Right atrium auricular region (tissue), 2 donors: ENCODE measurements at places on chromosomes 12 and 14.

- no peak for DNase-seq
These were observed 13.3 kb upstream of the BDKRB2 start for GRCh38 chr14:96191353-96191752.

DNA sequence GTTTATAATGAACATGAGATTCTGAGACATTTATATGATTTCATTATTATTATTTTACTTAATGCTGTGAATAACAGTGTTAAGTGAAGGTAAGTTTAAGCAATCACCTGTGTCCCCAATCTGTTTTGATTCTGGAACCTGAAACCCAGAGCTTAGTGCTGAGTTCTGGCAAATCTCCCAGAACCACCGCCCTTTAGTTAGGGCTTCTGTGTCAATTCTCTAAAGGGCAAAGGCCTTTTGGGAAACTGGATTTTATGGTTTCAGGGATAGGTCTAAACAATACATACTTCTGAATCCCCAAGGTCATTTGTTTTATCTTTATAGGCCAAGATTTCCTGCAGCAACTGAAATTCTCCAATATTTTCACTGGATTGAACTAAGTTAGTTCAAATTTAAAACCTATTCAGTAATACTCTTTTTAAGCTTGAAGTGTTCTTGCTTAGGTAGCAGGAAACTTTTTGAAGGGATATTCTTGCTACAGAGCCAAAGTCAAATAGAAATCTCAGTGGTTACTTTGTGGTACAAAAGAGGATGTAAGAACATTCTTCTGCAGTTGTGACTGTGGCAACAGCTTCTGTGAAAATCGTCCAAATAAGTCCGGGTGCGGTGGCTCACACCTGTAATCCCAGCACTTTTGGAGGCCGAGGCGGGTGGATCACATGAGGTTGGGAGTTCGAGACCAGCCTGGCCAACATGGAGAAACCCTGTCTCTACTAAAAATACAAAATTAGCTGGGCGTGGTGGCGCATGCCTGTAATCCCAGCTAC, 10.0 kb upstream of the PKP2 start:
- no peak for DNase-seq

DNA sequence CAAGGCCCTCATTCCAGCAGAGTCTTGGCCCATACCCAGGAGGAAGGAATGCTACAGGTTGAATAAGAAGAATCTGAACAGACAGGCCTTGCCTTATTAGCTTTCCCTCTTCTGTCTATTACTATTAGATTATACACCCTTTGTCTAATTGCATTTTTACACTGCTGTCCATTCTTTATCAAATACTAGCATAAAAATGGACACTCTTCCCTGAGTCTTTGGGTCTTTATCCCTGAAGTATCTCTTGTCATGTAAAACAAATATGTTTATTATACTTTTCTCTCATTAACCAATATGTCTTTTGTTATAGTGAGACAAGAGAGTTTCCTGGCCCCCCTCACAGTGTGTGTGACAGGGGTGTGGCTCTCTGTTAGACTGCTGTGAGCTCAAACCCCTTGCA, 897.4 kb upstream of the SEL1L start:
- DNase-seq = no peak

GRCh38 chr12:120925740-120926563, 21.8 kb upstream of the SPPL3 start:
- DNase-seq = no peak

- no peak for DNase-seq
These were observed 48.3 kb upstream of the PLEKHG6 start for GRCh38 chr12:6262211-6262610.

GRCh38 chr12:49825971-49826421, 2.2 kb downstream of the NCKAP5L start:
- DNase-seq = no peak

DNA sequence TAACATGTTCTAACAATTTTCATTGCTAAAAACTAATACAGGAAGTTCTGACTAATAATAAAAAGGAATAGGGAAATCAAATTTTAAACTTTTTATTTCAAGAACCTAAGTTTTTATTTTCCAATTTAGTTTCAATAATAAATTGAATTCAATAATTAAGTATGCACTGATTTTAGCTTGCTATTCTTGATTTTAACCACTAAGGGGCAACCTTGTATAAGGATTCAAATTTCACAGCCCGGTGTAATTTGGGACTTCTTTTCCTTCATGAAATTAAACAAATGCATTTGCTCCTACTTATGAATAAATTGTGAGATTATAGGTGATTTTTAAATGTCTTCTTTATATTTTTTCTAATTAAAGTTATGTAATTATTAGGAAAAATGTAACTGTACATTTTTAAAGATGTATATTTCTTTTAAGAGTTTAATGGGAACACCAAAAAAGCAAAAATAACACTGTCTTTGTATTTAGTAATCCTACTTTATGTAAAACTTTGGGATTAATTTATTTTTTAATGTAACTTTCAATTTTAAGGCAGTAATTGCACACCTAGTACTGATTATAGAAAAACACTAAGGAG, 241.4 kb upstream of the PDZRN4 start:
- no peak for DNase-seq

- no peak for DNase-seq
These were observed 1.3 kb upstream of the PLEKHG7 start for GRCh38 chr12:92701441-92701840.

- DNase-seq = no peak
These were observed 165.4 kb downstream of the FLRT2 start for GRCh38 chr14:85695300-85695699.

DNA sequence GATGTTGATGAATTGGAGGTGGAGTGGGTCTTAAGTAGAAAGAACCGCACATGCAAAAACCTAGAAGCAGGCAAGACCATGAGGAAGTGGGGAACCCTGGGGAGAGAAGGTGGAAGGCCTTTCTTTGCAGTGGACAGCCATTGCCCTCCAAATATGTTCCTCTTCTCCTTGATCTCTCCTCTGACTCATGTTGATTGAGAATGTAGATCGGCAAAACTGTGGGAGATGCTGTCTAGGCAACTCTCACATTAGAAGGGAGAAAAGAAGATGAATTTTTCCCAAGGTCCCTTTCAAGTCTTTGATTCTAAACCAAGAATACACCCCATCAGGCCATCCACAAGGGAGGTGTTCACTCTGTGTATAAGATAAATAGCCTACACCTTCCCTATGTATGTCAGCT, 257.5 kb downstream of the MSRB3 start:
- DNase-seq = no peak

DNA sequence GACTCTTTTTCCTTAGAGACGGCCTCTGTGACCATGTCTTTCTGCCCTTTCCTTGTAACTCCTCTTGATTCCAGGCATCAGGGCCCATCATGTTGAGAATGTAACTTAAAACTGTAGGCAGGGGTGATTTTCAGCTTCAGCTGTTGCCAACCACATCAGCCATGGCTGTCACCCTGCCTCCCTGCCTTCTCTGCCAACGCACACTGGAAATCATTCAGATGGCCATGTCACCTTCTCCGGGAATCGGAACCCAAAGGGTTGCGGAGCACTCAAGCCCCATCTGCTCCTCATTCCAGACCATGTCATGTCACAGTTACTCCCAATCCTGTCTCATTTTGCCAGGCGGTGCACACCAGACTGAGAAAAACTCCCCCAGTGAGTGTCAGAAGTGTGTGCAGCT, 72.1 kb downstream of the EMP1 start:
- no peak for DNase-seq

DNA sequence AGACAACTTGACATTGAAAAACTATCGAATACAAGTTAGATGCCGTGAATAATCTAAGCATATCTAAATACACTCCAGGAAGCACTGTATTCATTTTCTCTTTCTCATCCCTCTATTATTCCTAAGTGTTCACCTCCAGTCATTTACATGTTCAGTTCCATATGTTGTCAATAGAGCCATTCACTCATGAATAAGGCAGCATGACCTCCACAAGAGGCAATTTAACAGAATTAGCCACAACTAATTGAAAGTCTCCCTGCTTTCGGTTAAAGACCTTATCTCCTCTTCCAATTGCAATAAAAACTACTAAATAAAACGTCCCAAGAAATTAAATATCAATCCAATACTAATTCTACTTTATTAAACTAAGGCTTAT, 1.8 kb downstream of the LRIG3 start:
- DNase-seq = no peak

- DNase-seq = no peak
These were observed 14.8 kb upstream of the BCL11B start for GRCh38 chr14:99286761-99287160.

GRCh38 chr12:125104982-125105381, 39.7 kb downstream of the AACS start:
- no peak for DNase-seq

GRCh38 chr14:53399057-53399456, 245.9 kb upstream of the DDHD1 start:
- no peak for DNase-seq

GRCh38 chr12:88493636-88494035, 86.6 kb downstream of the KITLG start:
- no peak for DNase-seq

GRCh38 chr12:93772003-93772700, 95.0 kb downstream of the CRADD start:
- no peak for DNase-seq

DNA sequence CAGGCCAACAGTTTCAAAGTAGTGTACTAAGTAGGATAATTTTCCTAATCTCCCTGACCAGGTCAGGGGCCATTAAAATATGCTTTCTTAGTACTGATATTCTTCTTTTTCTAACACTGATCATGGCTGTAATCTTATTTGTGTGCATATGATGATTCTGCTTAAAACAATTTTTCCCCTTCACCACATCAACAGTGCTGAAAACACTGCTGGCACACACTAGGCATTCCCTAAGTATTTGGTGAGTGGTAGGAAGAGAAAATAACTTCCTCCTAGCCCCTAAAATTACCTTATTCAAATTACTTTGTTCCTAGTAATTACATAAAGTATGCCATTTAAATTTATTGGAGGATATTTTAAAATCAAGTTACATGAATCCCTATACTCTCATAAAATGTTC, 49.9 kb upstream of the BBS10 start:
- DNase-seq = no peak

GRCh38 chr12:75888874-75889613, 142.5 kb downstream of the PHLDA1 start:
- no peak for DNase-seq

- DNase-seq = no peak
These were observed 37.9 kb upstream of the BTG1 start for GRCh38 chr12:92183575-92183974.

GRCh38 chr12:3416670-3417069, 74.3 kb upstream of the PRMT8 start:
- peak; percentile 7 for DNase-seq
